ENCODE measurements at places on chromosomes 16 and 17. TPM values are rescaled to one million over a fixed set of nuclear protein-coding genes. Genes with fewer than 3 reads are reported as not detected.

The SLC13A5 gene
- total RNA-seq, result not detected

The TP53TG3 gene
- total RNA-seq, result not detected

GRCh38 chr16:11325404-11326083 lies 19.7 kb upstream of the RMI2 start:
- DNase-seq, result no peak

The HCRT gene
- not detected for total RNA-seq

GRCh38 chr16:27471661-27472060 lies 69.7 kb downstream of the IL21R start:
- DNase-seq, result no peak

DNA sequence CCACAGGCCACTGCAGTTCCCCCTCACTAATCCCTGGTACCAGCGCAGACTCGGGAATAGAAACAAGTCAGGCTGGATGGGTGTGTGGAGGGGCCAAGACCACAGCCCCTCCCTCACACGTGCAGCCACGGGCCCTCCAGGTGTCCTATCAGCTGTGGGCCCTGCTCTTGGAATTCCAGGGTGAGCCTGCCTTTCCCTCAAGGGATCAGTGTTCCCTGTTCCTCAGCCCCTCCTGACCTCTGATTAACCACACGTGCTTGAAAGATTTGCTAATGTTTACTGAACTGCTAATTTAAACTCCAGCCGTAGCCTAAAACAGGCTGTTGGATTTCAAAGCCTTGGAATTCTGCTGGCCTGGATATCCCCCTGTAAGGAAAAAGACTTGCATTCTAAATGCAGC lies 146.4 kb downstream of the SOCS1 start:
- no peak for DNase-seq

DNA sequence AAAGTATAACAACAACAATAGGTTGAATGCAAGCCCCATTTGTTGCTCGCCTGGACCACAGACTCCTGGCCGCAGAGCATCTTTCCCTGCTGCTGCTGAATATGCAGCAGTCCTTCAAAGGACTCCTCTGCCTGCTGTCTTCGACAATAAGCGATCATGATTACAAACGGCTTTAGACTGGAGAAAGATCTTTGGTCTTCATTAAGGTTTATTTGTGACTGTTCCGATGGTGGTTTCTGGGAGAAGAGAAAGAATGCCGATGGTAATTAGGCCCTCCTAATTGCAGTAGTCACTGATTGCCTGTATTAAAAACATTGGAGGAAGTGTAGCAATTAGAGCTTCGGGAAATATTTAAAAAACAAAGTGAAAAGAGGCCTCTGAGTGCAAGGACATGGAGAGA lies 138.2 kb downstream of the CACNG3 start:
- DNase-seq, result no peak

The GINS2 gene
- total RNA-seq, result 3.7 TPM

GRCh38 chr17:43616421-43616820 lies 45.3 kb downstream of the MEOX1 start:
- DNase-seq, result no peak

All from T-cell (primary cell).